ENCODE measurements at places on chromosomes 11 and 22.

- no peak for DNase-seq
Observed at GRCh38 chr11:48270621-48271020, 7.0 kb downstream of the OR4X1 start.

DNA sequence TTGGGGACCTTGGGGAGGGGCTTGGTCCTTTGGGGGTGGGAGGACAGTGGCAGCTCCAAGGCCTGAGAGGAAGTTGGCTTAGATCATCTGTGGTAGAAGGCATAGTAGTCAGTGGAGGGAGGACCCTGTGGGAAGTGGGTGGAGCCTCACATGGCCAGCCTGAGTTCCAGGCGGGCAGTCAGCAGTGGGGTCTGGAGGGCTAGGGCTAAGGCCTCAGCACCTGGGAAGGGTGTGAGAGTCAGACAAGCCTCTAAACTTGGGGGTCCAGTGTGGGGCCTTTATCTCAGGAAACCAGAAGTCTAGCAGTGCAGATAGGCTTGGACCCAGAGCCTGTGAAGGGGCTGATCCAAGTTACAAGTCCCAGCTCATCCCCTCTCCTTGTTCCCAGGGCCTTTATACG, 4.0 kb downstream of the NLRX1 start:
- no peak for DNase-seq

GRCh38 chr11:32033067-32033466, 57.8 kb upstream of the RCN1 start:
- no peak for DNase-seq

DNA sequence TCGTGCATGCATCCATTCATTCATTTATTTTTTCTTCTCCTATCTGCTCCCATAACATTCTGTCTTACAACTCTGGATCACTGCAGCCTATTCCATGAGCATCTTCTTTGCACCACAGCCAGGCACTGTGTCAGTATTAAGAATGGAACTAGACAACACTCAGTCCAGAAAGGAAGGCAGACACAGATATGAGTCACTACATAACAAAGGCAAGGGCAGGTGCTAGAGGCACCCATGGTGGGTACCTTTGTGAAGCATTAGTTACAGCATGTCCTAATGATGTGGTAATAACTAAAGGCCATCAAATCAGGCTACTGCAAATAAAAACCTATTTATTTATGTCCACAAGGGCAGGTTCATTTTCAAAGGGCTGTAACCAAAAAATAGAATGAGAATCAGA, 28.1 kb downstream of the TENM4 start:
- DNase-seq = no peak

DNA sequence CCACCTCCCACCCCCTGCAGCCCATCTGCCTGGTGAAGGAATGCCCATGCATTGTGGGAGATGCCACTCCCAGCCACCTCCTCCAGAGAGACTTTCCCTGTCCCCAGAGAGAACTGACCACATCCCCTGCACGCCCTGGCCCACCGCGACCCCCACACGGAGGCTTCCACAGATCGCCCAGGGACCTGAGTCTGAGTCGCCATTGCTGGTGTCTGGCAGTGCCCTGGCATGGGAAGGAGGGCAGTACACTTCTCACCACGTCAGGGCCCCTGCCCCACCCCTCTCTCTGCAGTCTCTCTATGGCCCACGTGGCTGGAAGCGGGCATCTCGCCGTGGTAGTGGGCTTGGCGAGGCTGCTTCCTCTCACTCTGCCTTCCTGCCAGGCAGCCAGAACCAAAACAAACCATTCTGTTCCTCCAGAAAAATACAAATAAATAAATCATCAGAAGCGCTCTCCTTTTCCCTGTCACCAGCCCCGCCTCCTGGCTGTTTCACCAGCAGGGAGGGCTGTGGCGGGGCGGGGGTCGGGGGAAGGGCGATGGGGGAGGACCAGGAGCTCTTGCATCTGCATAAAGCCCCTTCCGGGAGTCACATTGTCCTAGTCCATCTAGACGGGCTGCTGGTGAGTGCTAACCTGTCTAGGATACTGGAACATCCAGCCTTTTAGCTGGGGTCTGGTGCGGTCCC, 20.9 kb downstream of the SHISAL1 start:
- DNase-seq = peak; percentile 78

GRCh38 chr11:39960206-39960605, 1499.2 kb downstream of the LRRC4C start:
- DNase-seq = no peak

GRCh38 chr22:38865201-38866023, 6.6 kb downstream of the CBX6 start:
- DNase-seq = peak; percentile 37

DNA sequence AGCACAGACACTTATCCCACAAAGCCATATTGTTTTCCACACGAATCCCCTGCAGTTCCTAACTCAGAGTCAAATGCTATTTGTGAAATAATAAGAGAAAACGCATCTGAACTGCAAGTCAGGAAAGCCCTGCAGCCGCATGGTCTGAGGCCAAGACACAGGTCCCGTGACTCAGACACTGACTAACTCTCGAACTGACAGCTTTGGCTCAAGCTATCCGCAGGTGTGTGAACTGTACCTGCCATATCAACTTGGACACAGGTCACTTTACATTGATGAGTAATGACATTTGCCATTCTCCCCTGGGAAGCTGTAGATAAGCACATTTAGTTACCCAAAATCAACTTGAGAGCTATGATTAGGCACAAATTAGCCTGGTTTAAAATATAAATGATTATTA, 34.9 kb upstream of the NFRKB start:
- DNase-seq = no peak

DNA sequence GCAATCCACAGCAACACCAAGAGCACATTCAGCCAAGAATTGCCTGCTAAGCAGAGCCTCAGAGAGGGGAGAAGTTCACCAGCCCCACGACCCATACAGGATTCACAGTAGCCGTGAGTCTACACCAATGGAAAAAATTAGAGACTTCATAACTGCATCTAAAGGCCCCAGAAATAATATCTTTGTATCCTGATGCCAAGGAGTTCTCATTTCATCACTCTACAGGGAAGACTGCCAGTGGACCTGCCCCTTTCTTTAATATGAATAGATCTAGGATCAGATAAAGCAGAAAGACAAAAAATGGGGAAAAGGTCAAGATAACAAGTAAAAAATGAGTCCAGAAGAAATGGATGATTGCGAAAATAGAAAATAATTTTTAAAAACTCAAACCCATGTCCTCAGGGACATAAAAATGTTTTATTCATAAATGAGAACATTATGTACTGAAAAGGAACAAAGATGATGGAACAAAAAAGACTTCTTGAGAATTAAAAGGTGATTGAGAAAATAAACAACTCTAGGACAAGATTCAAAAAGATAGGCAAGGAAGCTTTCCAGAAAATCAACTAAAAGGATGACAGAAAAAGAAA, 9.5 kb downstream of the APOL3 start:
- no peak for DNase-seq

GRCh38 chr11:13465909-13466371, 2.9 kb upstream of the BTBD10 start:
- no peak for DNase-seq

DNA sequence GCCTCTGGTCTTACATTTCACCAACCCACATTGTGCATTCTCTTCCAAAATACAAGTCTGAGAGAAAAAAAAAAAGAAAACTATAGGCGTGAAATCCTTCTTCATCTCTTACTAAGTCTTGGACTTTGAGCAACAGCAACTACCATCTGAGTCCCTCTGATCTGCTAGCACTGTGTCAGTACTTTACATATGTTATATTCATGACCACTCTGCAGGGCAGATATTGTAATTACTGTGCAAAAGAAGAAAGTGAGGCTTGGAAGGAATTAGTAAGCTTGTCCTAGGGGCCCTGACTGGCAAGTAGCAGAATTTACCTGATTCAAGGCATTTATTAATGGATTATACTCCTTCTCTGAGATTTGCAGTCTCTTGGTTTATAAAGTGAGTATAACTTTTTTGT, 52.7 kb upstream of the EED start:
- no peak for DNase-seq

- no peak for DNase-seq
Observed at GRCh38 chr11:4064278-4064955, 30.2 kb upstream of the RRM1 start.

All from islet precursor cell (in vitro differentiated cells).